ENCODE measurements at places on chromosomes 11 and 22.

- DNase-seq = peak; percentile 70
Observed at GRCh38 chr22:42473484-42474193, 41.4 kb upstream of the NFAM1 start.

DNA sequence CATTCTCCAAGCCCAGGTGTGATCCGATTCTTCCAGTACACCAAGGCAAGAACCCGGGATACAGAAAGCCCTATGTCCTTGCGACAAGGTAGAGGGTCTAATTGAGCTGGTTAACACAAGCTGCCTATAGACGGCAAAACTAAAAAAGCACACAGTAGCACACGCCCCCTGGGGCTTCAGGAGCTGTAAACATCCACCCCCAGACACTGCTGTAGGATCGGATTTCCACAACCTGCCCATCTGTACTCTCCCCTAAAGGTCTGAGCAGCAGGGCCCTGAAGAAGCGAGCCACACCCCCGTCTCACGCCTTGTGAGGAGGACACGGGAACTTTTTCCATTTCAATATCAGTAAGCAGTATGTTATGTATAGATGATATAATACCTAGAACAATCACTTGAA is 624.7 kb downstream of the BUD13 start:
- no peak for DNase-seq

DNA sequence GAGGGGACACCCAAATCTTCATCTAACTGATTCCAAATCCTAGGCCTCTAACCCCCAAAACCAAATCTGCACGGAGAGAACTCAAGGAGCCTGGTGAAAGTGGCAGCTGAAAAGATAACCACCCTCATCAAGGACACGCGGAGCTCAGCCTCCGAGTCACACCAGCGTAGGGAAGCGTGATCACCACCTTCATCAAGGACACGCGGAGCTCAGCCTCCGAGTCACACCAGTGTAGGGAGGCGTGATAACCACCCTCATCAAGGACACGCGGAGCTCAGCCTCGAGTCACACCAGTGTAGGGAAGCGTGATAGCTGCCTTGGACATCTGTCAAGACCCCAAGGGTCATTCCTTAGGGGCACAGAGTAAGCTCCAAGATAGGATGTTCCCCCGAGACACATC is 29.3 kb upstream of the SYT8 start:
- DNase-seq = no peak

DNA sequence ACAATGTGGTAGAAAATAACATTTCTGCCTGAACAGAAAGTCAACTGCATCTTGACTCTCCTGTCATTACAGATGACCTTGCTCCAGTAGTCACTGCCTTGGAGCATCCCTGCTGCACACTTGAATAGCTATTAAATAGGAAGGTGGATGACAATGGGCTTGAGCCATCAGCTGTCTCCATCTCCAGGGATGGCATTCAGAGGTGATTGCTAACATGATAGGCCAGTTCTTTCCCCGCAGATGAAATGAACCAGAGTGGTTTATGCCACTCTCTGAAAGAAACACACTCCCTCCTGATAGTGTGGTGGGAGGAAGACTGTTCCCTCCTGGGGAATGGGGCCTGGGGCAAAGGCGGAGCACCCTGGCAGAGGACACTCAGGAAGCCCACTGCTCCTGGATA is 57.1 kb upstream of the OLFML1 start:
- no peak for DNase-seq

DNA sequence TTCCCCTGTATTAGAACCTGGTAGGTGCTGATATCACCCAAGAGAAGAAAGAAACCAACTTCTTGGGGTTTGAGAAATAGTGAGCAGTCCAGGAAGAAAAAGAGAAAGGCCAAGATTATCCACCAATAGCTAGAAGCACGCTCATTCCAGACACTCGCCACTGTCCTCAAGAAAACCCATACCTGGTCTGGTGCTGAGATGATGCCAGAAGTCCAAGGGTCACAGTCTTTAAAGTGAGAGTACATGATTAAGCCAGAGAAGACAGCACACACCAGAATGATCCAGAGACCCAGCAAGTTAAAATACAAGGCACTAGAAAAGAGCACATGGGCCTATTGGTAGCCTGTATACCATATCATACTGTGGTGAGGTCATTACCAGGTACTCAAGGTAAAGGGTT is 23.6 kb downstream of the SLC5A12 start:
- no peak for DNase-seq

DNA sequence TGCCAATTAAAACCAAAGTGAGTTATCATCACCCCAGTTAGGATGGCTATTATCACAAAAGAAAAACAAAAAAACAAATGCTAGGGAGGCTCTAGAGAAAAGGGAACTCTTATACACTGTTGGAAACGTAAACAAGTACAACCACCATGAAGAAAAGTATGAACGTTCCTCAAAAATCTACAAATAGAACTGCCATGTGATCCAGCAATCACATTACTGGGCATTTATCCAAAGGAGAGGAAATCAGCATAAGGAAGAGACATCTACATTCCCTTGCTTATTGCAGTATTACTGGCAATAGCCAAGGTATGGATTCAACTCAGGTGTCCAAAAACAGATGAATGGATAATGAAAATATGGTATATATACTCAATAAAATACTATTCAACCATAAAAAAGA is 1145.1 kb downstream of the LRRC4C start:
- DNase-seq = peak; percentile 51

GRCh38 chr11:86874304-86875056 is 74.1 kb downstream of the PRSS23 start:
- DNase-seq = peak; percentile 11

- DNase-seq = no peak
Observed at GRCh38 chr22:47618180-47619010, 855.9 kb downstream of the TBC1D22A start.

- DNase-seq = no peak
Observed at GRCh38 chr11:106105986-106106385, 28.5 kb downstream of the AASDHPPT start.

- DNase-seq = no peak
Observed at GRCh38 chr11:10824888-10825287, 16.2 kb upstream of the EIF4G2 start.

GRCh38 chr11:128632141-128632791 is 44.9 kb upstream of the ETS1 start:
- peak; percentile 60 for DNase-seq

Measured in fibroblast of lung (primary cell).